AG04449 (cell line): ENCODE measurements at places on chromosomes 6 and 20.

- no peak for DNase-seq
Observed at GRCh38 chr20:9977629-9978028, 57.2 kb upstream of the ANKEF1 start.

DNA sequence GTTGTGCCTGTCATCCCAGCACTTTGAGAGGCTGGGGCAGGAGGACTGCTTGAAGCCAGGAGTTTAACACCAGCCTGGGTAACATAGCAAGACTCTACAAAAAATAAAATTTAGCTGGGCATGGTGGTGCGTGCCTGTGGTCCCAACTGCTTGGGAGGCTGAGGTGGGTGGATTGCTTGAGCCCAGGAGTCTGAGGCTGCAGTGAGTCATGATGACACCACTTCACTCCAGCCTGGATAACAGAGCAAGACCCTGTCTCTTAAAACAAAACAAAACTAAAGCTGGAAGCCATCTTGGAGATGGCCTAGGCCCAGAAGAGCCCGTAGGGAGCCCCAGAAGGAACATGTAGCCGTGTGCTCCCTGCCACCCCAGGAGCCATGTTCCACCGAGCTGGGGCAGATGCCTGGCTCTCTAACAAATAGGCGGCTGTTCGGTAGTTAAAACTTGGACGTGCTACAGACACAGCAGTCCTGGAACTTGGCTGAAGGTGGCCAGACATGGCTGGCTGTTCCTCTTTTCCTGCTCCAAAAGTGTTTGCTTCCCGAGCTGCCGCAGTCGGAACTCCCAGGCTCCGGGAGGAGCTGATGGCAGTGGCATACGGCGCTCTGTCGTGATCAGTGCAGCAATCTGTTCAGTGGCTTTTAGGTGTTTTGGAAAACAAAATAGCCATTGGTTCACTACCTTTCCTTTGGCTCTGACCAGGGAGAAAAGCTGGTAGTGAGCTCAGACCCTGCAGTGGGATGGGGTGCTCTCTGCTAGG lies 37.0 kb downstream of the DYNLT1 start:
- DNase-seq: no peak

DNA sequence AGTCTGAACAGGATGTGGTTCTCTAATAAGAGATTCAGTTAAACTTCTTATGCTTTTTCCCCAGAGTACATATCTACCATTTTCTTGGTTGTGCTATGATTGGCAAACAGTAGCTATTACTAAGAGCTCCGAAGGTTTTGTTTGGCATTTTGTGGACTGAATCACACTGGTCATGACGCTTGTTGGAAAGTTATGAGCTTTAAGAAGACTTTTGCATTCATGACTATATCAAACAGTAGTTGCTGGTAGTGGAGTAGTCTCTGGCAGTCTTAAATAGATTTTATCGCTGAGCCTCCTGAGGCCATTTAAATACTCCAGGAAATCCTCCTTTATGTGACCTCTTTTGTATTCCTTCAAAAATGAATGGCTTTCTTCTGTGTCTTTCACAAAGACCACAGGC lies 40.8 kb downstream of the CCDC170 start:
- DNase-seq: peak; percentile 24

DNA sequence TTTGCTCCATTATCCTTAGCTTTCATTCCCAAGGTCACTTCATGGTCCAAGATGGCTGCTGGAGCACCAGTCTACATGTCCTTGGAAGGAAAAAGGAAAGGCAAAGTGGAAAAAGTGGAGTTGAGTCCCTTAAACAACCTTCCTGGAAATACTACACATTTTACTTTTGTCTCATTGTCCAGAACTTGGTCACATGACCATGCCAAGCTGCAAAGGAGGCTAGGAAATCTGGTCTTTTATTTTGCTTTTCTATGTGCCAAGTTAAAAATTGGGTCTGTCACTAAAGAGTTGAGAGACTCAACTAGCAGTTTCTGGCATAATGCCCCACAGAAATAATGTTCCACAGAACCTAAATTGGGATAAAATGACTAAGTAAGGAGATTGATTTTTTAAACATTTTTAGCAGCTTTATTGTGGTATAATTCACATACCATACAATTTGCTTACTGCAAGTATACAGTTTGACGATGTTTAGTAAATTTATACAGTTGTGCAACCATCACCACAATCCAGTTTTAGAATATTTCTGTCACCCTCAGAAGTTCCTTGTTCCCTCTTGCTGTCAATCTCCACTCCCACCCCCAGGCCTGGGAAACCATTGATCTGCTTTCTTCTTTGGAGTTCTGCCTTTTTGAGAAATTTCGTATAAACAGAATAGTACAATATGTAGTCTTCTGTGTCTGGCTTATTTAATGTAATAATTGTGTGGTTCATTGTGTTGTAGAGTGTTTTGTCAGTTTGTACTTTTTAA lies 5.6 kb upstream of the CHD6 start:
- no peak for DNase-seq

GRCh38 chr6:21003780-21004541 lies 469.7 kb downstream of the CDKAL1 start:
- no peak for DNase-seq
